Mesangial cell (primary cell): ENCODE measurements at places on chromosomes 7 and 10. TPM values are rescaled to one million over a fixed set of nuclear protein-coding genes. Genes with fewer than 3 reads are reported as not detected.

The MNX1 gene
- total RNA-seq, result 0.33 and 0.63 TPM in 2 replicates

The SUGCT gene
- 5.7 and 7.2 TPM in 2 replicates for total RNA-seq

The SAMD8 gene
- total RNA-seq, result 7.8 and 13.1 TPM in 2 replicates

The EN2 gene
- not detected in 2 replicates for total RNA-seq

The ITGA8 gene
- 0.25 TPM in 1 of 2 replicates, not detected in the other for total RNA-seq

The GSAP gene
- total RNA-seq, result 0.98 and 3.0 TPM in 2 replicates

The RTKN2 gene
- total RNA-seq, result 1.5 and 5.5 TPM in 2 replicates

The GATAD1 gene
- total RNA-seq, result 11.2 and 28.5 TPM in 2 replicates

The ASIC3 gene
- total RNA-seq, result 0.38 TPM in 1 of 2 replicates, not detected in the other

The ZNF277 gene
- 16.3 and 24.6 TPM in 2 replicates for total RNA-seq
